ENCODE measurements at places on chromosomes 5 and 9.

DNA sequence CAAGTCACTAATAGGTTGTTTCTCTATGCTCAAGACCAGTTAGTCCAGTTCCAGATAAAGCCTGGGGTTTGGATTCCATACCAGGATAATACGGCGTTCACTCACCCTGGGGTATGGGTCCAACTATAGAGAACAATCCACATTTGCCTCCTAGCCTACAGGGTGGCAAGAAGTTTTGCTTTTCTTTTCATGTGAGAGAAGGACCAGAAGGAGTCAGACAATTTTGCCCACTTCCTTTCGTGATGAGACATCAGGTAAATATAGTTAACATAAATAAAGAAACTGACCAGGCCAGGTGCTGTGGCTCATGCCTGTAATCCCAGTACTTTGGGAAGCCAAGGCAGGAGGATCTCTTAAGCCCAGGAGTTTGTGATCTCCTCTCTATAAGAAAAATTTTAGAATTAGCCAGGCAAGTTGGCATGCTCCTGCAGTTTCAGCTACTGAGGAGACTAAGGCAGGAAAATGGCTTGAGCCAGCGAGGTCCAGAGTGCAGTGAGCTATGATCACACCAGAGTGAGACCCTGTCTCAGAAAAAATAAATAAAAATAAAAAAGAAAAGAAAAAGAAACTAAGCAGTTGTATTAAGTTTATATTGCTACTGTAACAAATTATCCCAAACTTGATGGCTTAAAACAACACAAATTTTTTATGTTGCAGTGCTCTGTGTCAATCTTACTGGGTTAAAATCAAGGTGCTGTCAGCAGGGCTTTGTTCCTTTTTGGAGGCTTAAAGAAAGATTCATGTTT is 7.5 kb upstream of the REEP5 start:
- no peak for DNase-seq

DNA sequence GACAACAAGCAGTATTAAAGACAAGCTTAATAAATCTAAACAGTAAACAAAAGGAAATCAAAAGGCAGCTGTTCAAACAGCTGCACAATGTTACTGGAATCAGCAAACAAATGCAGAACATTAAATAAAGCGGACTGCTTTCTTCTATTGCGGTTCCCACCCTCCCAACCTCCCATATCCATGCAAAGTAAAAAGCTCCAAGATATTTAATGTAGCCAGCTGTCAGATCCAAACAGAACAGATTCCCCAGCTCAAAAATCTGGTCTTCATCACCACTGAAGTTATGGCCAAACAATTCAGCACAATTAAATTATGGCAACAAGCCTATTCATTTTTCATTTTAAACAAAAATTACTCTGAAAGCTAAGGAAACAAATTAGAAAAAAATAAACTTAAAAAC is 75.9 kb downstream of the SLC38A9 start:
- no peak for DNase-seq

DNA sequence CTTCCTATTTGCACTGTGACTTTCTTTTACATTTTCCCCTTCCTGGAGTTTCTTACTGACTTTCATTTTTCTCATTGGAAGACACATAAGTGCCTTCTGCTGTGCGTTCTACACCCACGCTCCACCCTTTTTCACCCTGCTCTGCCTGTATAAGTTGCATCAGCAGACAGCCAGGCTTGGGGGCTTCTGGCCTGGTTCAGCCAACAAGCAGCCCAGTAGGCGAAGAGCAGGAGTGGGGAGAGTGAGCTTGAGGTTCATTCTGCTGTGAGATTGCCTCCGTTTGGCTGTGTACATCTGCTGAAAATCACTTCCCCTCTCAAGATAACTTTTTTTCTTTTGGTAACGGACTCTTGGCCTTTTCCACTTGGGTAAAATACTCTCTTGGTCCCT is 38.4 kb downstream of the RASGRF2 start:
- DNase-seq, result no peak

- no peak for DNase-seq
Observed at GRCh38 chr9:136835162-136835931, 6.9 kb upstream of the AJM1 start.

- DNase-seq, result no peak
Observed at GRCh38 chr5:54553659-54554207, 36.2 kb downstream of the SNX18 start.

DNA sequence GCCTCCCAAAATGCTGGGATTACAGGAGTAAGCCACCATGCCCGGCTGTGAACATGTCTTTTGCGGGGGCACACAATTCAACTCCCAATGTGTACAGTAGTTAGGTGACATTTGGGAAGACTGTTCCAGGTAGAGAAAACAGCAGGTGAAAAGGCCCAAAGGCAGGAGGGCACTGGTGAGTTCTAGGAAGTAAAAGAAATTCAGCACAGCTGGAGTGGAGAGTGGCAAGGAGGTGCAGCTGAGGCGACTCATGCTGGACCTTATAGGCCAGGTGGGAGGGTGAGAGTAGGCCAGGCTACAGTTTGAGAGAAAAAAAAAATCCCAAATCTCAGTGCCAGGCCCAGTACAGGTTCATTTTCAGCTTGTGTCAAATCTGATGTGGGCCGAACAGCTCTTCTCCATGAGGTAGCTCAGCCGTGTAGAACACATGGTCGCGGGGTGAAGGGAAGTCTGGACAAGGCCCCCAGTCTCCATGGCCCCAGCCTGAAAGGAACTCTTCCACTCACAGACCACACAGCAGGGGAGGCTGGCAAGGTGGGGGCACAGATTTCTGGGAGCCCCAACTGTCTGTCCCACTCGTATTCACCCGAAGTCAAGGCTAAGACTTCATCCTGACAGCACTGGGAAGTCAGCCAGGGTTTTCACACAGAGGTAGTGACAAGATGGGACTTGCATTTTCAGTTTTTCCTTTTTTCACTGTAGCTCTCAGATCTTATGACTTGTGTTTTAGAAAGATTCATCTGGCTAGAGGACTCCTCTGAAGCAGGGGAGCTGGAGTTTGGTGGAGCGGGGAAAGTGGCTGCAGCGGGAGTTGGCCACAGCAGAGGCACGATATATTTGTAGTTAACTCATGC is 4.5 kb upstream of the HNRNPAB start:
- DNase-seq, result no peak

- DNase-seq, result no peak
Observed at GRCh38 chr9:95379630-95380029, 62.1 kb upstream of the FANCC start.

- no peak for DNase-seq
Observed at GRCh38 chr9:37511016-37512010, 25.6 kb downstream of the POLR1E start.

- no peak for DNase-seq
Observed at GRCh38 chr5:58504766-58505165, 13.5 kb downstream of the GAPT start.

DNA sequence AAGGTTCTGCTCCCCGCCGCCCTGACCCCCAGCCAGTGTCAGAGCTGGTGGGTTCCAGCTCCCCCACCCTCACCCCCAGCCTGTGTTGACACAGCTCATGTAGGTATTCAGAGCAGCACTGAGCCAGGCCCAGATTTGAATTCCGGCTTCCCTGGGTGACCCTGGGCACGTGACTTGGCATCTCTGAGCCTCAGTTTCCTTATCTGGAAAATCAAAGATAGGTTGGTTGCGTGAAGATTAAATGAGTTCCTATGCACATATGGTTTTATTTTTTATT is 42.0 kb downstream of the HMCN2 start:
- DNase-seq, result no peak
